Glomerular endothelial cell (primary cell): ENCODE measurements at places on chromosomes 3 and 15.

- DNase-seq, result no peak
Measured at GRCh38 chr15:75926931-75927330, 23.3 kb downstream of the FBXO22 start.

DNA sequence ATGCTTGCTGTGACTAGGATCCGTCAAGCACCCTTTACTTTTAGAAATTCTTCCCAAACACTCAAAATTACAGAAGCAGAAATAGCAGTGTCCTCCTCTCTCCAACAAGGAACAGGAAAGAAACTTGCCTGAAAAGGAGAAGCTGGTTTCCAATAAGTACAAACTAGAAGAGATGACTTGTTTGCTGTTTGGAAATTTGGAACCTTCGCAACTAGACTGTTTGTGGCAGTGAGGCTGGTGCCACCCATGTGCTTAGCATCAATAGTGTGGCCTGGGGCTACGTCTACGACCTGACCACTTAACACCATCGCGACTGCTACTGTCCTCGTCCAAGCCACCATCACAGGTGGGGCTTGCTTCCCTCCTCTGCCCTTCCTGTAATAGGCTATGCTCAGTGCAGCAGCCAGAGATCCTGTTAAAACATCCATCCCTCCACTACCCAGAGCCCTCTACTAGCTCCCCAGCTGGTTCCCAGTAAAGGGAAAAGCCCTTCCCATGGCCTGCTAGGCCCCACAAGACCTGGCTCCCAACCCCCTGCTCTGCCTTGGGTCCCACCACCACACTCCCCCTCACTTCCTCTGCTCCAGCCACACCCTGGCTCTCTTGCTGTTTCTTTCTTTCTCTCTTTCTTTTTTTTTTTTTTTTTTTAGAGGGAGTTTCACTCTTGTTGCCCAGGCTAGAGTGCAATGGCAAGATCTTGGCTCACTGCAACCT, 52.6 kb upstream of the CCR2 start:
- no peak for DNase-seq

- DNase-seq, result no peak
Measured at GRCh38 chr15:42033214-42033873, 12.5 kb upstream of the PLA2G4E start.

- no peak for DNase-seq
Measured at GRCh38 chr3:58564456-58565160, 12.6 kb downstream of the FAM107A start.

GRCh38 chr15:74604983-74605794, 10.4 kb upstream of the CLK3 start:
- no peak for DNase-seq

GRCh38 chr3:164479406-164479805, 598.9 kb downstream of the SI start:
- no peak for DNase-seq

DNA sequence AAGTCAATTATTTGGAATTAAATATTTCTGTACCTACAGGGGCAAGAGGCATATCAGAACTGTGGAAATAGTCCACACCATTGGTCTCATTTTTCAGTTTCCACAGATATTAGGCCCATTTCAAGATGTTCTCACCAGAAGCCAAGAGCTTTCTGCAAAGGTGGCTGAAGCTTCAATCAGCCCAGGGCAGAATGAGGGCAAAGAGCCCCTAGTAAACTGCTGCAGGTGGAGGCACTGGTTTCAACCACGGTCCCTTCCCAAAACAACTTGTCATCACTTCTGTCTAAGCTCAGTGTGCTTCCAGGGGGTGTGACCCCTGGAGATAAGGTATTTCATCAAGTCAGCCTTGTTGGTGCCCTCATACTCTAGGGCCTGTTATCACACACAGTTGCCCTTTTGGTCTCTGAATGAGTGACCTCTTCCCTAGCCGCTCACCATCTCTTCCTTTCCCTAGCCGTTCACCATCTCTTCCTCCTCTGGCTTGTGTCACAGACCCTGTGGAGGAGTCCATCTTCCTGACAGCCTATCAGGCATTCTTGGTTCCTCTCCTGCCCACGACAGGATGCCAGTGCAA, 21.2 kb downstream of the IL17RD start:
- DNase-seq, result no peak

DNA sequence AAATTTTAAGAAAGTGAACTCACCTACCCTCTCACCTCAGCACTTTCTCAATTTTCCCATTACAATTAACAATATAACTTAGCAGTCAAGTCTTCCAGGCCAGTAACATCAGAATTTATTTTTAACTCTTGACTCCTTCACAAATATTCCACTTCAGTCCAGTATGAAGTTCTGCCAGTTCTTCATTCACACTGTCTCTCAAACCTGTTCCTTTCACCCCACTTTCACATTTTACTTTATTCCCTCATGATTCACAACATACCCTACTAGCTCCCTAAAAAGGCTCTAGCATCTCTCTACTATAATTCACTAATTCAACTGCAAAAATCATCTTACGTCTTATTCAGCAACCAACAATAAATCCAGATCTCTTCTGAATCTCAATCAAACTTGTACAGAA, 3.8 kb downstream of the GSK3B start:
- no peak for DNase-seq

GRCh38 chr15:54119051-54119450, 140.8 kb downstream of the UNC13C start:
- DNase-seq, result no peak

GRCh38 chr3:113834983-113835382, 3.6 kb upstream of the GRAMD1C start:
- DNase-seq, result no peak

DNA sequence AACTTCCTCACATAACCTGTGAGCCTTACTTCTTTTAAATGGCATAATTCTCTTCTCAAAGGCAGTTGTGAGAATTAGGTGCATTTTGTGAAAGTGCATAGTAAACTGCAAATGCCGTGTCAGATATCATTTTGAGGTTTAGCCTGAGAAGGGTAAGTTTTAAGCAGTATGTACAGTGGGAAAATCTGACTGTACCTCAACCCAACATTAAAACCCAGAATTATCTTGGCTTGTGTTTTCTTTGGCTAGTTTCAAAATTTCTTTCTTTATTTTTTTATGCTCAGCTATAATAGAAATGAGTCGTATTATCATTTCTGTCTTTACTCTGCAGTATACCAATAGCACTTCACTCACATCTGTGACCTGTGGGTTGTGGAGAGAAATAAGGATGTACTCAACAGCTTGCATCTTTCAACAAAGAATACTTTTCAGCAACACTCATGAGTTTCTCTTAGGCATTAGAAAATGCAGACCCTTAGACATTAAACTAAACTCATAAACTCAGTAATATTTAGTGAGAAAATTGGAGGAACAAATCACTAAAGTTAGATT, 65.7 kb downstream of the RASA2 start:
- no peak for DNase-seq

- DNase-seq, result no peak
Measured at GRCh38 chr15:73922186-73923151, 3.8 kb upstream of the LOXL1 start.

DNA sequence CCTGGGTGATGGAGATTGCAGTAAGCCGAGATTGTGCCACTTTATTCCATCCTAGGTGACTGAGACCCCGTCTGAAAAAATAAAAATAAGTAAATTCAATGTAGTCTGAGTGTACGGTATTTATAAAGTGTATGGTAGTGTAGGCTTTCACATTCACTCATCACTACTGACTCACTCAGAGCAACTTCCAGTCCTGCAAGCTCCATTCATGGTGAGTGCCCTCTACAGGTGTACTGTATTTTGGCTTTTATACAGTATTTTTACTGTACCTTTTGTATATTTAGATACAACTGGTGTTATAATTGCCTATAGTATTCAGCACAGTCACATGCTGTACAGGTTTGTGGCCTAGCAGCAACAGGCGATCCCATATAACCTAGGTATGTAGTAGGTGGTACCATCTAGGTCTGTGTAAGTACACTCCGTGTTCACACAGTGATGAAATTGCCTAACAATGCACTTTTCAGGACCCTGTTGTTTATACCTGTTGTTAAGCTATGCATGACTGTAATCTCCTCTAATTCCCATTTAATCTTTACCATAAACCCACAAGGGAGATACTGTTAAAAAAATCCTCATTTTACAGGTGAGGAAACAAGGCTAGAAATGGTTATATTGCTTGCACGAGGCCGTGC, 19.3 kb downstream of the CACNA1D start:
- no peak for DNase-seq

- DNase-seq, result no peak
Measured at GRCh38 chr15:50431204-50431603, 7.0 kb downstream of the USP8 start.
